ENCODE measurements at places on chromosomes 4 and X.

DNA sequence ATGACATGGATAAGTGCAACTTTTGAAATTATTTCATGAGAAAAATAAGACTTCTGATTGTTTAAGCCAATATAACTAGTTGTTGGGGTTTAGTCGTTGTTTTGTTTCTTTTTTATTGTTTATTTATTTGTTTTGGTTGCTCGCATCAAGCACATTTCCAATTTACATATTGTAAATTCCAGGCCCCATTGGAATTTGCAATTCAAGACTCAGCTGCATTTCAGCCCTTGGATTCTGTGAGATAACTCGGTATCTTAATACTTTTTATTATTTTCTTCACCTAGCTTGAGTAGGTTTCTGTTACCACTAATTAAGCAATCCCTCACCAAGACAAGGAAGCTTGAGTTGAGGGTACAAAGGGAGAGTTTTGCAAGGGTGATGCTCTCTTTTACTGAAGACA lies 318.3 kb upstream of the GATB start:
- no peak for DNase-seq

- no peak for DNase-seq
Observed at GRCh38 chr4:86586160-86586572, 7.9 kb upstream of the PTPN13 start.

GRCh38 chr4:8649631-8650361 lies 57.2 kb downstream of the CPZ start:
- DNase-seq, result no peak

GRCh38 chrX:43559644-43560043 lies 96.5 kb upstream of the MAOA start:
- no peak for DNase-seq

DNA sequence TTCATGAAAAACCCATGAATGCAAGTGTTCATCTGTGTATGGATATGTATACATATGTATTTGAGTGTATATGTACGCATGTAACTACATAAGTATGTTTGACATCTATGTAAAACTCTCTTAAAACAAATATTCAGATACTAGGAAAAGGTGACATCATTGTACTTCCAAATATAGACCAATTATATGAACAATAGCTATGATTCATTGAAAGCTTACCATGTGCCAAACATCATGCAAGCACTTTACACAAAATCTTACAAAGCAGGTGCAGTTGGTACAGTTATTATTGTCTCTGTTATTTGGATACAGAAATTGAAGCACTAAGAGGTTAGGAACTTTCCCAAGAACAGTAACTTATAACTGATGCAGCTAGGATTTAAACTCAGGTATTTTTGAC lies 21.4 kb downstream of the MAGEB17 start:
- DNase-seq, result no peak

DNA sequence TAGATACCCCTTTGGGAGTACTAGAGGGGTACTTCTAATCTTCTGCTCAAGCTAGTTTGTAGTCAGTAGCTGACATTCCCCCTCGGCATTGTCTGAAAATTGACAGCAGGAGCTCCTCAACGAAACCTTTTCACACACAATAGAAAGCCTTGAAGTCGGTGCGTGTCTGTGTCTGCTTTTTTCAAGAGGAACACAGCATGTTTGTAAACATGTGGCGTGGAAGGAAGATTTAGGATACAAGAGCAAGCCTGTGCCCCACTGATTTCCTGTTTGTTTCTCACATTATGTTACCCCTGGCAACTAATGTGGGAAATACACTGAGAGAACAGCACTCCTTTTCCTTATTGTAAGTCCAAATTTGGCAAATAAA lies 252.6 kb downstream of the ANKRD50 start:
- no peak for DNase-seq

- DNase-seq, result no peak
Observed at GRCh38 chr4:795726-796119, 30.2 kb downstream of the CPLX1 start.

DNA sequence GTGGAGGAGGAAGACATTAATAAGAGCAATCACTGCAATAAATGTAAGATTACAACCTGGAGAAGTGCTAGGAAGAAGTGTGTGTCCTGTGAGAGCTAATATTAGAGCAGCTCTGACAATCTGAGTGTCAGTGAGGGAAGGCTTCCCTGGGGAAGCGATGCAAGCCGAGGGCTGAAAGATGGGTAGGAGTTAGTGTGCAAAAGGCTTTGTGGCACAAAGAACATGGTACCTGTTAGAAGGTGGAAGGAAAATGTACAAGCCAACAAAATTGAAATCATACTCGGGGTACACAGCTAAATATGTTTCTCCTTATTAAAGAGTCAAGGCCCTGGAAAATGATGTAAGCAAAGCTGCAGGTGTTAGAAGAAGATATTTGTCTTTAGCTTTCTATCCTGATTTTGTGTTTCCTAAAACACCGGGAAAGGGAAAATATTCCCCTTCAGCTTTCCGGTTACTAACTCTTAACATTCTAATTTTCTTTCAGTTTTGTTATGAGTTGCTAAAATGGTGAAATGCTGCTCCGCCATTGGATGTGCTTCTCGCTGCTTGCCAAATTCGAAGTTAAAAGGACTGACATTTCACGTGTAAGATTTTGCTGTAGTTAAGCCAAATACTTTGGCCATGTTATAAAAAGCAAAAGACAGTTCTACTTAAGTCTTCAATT lies 808 bp downstream of the THAP6 start:
- DNase-seq, result no peak

DNA sequence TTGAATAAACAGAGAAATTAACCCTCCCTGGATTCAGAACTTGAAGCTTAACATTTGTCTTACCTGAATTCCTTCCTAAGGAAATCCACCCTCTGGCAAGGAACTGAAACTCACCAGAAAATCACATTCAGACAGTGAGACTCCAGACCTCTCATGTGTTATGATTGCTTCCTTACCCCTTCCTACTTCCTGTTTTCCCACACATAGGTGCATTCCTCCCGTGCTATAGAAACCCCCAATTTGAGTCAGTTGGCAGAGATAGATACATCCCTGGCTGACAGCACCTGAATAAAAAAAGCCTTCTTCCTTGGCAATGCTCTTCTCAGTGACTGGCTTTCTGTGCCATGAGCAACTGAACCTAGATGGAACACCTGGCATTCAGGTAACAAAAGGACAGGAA lies 157.0 kb upstream of the SMIM31 start:
- no peak for DNase-seq

- no peak for DNase-seq
Observed at GRCh38 chrX:130682990-130683389, 220.0 kb downstream of the ENOX2 start.

DNA sequence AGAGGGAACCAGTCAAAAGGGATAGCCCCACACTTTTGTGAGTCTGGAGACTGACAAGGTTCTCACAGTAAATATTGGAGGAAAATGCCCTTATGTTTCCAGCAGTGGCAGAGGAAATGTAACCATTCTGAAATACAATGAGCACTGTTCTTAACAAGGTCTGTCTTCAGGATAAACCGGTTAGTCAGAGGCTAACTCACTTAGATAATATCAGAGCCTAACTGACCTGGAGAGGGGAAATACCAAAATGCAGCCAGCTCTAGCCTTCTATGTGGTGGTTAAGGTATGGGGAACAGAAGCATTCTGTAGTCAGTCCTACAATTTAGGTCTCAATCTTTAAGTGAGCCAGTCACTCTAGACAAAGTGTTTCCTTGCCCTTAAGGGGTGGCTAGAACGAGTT lies 70.8 kb downstream of the TBCK start:
- DNase-seq, result no peak

DNA sequence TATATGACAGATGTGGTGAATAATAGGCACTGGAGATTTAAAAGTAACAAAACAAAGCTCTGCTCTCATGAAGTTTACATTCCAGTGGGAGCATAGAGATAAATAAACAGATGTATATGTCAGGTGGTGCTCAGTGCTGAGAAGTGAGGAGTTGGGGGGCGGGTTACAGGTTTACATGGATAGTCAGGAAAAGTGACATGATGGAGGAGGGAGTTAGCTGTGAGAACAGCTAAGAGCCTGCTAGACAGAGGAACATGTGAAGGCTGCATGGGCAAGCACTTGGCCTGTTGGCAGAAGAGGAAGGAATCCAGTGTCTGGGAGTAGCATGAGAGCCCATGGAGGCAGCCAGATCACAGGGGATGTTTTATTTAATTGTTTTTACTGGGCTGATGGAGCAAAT lies 10.2 kb upstream of the TMEM156 start:
- DNase-seq, result no peak

All from stimulated activated CD8-positive, alpha-beta memory T cell treated with anti-CD3 and anti-CD28 coated beads, Interleukin-4, amount 100 ng/mL, for 1 hour (primary cell).